Epithelial cell of proximal tubule (primary cell): ENCODE measurements at places on chromosomes 13 and 19.

DNA sequence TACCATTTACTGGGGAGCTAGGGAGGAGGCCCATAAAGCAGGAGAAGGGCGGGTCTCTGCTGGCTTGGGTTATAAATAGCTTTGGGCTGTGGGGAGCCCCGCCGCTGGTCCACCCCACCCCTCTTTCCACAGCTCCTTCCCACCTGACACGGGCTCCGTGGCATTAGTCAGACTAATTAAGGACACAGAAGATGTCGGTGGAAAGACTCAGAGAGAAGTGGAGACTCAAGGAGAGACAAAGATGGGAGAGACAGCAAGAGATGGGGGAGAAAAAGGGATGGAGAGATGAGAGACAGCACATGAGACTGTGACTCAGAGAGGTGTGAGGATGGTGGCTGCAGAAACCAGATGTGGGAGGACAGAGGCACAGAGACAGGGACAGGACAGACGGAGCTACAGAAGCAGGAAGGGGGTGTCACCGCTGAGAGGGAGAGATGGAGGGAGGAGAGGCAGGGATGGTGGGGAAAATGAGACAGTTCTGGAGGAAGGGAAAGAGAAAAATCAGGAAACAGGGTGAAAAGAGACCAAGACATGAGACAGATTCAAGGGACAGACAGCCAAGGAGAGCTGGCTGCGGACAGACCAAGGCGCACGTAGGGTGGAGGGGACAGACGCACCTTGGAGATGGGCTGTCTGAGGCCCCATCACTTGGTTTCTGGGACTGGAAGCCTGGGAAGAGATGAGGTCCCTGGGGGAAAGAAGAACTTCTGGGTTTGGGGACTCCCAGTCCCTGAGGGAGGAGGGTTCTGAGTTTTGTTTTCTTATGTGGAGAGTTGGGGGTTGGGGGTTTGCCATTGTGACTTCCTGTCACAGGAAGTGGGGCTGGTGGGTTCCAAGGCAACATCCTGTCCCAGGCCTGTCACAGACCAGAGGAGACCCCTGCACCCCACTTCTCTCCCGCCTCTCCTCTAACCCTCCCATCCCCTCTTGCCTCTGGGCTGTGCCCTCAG lies 4.1 kb downstream of the ARHGEF1 start:
- no peak for DNase-seq

GRCh38 chr13:113229161-113229560 lies 19.7 kb downstream of the CUL4A start:
- no peak for DNase-seq

GRCh38 chr13:65090186-65090585 lies 2139.9 kb downstream of the PCDH9 start:
- no peak for DNase-seq

DNA sequence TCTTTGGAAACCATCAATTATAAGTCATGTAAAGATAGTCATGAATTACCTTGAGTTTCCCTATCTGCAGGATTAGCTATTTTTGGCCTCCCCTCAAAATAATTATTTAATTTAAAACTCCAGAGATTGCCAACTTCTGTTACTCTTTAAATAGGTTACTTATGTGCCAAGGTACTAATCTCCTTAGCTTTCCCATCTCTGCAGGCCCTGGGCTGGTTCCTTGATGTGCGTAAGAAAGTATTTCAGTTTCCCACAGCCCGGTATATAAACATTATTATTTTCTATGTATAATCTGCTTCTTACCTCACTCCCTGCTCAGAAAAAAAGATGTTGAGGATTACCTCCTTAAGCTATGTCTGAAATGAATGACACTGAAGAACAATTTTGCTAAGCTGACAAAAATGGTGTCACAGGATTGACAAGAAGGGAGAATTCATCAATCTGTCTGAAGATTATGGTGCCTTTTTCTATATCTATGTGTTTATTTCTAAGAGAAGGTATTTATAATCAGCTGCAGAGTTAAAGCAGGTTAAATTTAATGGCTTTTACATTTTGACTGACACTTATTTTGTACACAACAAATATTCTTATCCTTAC lies 1697.2 kb upstream of the PCDH20 start:
- DNase-seq: no peak

GRCh38 chr19:46521241-46521868 lies 25.7 kb upstream of the PNMA8B start:
- no peak for DNase-seq

DNA sequence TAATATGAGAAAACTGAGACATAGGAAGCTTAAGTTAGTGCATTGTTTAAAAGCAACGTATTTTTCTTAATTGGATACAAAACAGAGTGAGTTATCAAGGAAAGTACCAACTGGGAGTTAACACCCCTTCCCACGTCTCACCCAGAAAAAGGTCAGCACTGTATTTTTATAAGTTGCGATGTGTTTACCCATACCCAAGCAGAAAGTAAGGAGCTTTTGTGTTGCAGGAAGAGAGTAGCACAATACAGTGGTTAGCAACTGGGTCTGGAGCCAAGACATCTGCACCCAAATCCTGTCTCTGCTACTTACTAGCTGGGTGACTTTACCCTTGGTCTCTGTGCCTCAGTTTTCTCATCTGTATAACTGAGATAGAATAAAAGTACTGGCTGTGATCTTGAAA lies 34.3 kb downstream of the FAM216B start:
- DNase-seq: no peak
